ENCODE measurements at places on chromosomes 2 and 18.

DNA sequence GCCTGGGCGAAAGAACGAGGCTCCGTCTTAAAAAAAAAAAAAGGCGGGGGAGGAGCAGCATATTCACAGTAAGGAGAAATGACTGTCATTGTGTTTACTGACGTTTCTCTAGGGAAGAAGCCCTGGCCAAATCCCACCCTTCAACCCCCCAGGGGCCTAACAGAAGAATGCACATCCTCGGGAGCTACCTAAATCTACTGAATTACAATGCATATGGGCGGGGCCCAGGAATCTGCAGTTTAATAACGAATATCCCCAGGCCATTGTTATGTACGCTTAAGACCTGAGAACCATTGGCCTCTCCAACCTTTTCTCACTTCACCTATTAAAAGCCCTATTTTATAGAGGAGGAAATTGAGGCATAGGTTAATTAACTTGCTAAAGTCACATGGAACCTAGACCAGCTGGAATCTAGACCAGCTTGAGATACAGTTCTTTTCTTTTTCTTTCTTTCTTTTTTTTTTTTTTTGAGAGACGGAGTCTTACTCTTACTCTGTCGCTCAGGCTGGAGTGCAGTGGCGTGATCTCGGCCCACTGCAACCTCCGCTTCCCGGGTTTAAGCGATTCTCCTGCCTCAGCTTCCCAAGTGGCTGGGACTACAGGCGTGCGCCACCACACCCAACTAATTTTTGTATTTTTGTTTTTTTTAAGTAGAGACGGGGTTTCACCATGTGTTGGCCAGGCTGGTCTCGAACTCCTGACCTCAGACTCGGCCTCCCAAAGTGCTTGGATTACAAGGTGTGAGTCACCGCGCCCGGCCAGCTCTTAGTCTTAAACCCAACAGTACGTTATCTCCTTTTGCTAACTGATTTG is 708 bp upstream of the RIF1 start:
- no peak for DNase-seq

DNA sequence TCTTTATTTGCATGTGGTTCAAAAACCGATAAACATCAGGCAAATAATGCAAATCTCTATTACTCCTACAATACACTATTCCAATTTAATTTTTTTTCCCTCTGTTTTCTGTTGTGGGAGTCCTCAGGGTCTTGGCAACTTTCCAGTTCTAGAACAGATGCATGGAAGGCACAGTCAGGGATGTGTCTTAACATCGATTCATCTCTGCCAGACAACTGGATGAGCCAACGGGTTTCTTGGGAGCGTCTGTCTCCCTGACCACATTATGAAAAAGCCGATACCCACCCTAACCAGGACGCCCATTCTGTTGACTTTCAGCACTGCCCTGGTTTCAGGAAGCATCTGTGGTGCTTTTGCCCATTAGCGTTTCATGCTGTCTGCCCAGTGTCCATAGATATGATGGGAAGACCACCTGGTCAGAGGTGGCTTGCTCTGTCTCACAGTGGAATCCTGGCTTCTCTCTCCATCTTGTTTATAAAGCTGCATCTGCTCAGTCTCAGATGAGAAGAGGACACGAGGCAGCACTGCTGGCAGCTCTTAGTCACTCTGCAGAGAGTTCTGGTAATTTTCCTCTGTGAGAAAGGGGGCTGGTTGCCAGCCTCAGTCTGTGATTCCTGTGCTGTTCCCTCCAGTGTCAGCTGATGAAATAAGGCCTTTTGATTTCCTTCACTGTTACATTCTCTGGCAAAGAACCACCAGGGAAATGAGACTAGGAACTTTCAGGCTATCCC is 57.9 kb upstream of the KCNE4 start:
- peak; percentile 15 for DNase-seq

DNA sequence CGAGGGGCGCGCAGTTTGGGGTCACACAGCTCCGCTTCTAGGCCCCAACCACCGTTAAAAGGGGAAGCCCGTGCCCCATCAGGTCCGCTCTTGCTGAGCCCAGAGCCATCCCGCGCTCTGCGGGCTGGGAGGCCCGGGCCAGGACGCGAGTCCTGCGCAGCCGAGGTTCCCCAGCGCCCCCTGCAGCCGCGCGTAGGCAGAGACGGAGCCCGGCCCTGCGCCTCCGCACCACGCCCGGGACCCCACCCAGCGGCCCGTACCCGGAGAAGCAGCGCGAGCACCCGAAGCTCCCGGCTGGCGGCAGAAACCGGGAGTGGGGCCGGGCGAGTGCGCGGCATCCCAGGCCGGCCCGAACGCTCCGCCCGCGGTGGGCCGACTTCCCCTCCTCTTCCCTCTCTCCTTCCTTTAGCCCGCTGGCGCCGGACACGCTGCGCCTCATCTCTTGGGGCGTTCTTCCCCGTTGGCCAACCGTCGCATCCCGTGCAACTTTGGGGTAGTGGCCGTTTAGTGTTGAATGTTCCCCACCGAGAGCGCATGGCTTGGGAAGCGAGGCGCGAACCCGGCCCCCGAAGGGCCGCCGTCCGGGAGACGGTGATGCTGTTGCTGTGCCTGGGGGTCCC is at the start of gene ITGA4:
Gene ITGA4, plus strand, starts transcription at position 266 of the 620 bp plus-strand sequence. Its CDS starts 269 bp downstream, at position 535.
- DNase-seq = peak; percentile 65

- DNase-seq = no peak
These were observed 246.8 kb upstream of the TNP1 start for GRCh38 chr2:217106650-217107014.

GRCh38 chr2:5035057-5035488 is 657.1 kb upstream of the SOX11 start:
- DNase-seq = peak; percentile 41

GRCh38 chr2:169546756-169547155 is 26.9 kb downstream of the FASTKD1 start:
- no peak for DNase-seq

DNA sequence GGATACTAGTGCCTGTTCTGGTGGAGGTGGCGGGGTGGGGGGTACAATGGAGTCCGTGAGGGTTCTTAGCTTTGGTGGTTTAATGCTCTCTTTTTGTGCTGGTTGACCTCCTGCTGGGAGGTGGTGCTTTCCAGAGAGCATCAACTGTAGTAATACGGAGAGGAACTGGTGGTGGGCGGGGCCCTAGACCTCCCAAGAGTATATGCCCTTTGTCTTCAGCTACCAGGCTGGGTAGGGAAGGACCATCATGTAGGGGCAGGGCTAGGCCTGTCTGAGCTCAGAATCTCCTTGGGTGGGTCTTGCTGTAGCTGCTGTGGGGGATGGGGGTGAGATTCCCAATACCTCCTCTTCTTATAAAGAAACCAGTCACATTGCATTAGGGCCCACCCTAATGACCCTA is 27.1 kb downstream of the CAMKMT start:
- DNase-seq = no peak

- DNase-seq = no peak
These were observed 209.5 kb downstream of the PIEZO2 start for GRCh38 chr18:10939822-10940221.

GRCh38 chr2:138336146-138336545 is 165.4 kb upstream of the SPOPL start:
- DNase-seq = no peak

All from NCI-H345 (cell line).